ENCODE measurements at places on chromosomes 3 and 15.

GRCh38 chr15:69472046-69472445 is 19.4 kb downstream of the RPLP1 start:
- DNase-seq: no peak

GRCh38 chr3:42172047-42172654 is 81.0 kb downstream of the TRAK1 start:
- DNase-seq: no peak

DNA sequence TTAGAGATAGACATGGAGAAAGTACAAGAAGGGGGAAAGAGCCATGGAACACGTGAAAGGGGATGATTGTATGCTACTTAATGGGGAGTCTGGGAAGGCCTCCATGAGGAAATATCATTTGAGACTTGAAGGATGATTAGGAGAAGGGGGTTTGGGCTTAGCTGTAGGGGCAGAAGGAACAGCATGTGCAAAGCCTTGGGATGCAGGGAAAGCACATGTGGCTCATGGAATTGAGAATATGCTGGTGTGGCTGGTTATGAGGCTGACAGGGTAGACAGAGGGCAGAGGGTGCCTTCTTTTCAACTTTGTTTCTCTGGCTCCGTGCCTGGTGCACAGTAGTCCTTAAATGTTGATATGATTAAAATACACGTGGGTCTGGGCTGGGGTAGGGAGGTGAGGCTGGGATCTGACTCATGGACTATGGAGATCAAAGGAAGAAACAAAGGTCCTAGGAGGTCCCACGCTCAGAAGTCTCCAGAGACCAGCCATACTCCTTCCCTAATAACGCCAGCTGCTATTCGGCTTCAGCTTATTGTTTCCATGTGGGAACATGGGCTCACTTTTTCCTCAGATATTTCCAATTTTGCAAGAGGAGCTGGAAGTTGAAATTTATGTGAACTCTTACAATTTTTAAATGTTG is 1.1 kb downstream of the GTF2E1 start:
- DNase-seq: no peak

GRCh38 chr15:57440799-57441198 is 64.5 kb downstream of the CGNL1 start:
- DNase-seq: no peak

DNA sequence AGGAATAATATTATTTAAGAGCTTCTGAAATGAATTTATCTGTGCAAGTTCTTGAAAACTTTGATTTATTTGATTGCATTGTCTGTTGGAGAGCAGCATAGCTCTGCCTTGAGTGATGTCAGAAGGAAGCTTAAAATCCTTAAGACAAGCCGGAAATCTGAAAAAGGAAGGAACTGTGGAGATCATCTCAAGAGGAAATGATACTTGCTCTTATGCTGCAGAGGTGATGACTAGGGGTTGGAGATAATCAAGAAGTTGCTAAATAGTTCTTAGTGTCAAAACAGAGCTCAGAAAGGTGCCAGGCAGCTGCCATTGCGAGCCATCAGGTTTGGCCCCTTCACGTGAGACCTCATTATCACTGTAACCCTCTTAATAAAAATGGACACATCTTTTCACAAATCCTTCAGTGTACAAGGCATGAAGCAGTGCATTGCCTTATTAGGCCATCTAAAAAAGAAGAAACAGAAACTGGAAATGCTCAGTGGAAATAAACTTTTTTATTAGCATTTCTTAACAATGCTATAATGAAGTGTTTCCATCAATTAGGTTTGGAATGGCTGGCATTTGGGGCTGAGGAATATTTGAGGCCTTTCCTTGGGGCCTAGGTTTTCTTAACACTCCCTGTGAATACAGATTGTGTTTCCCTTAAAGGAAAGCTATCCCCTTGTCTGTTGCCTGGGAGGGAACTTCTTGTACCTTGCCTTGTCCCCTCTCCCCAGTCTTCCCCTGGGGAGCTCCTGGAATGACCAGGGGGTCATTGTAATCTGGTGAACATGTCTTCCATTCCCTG is 34.5 kb upstream of the VILL start:
- DNase-seq: no peak

GRCh38 chr3:171890398-171890797 is 47.2 kb downstream of the TMEM212 start:
- DNase-seq: no peak

- no peak for DNase-seq
Measured at GRCh38 chr15:81182031-81182755, 14.5 kb upstream of the IL16 start.

DNA sequence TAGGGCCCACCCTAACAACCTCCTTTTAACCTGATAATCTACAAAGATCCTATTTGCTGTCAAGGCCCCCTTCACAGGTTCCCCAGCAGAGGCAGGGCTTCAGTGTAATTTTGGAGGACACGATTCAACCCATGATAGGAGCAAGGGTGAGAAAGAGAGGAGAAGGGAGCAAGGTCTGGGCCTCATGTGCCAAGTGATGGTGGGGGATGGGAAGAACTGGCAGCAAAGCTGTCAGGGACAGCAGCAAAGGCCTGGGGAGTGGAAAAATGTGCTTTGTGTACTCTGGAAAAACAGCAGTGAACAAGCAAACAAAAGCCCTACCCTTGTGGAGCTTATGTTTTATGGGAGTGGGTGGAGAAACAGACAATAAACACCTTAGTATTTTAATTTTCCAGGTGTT is 2.7 kb upstream of the GALNT15 start:
- no peak for DNase-seq

- DNase-seq: no peak
Measured at GRCh38 chr3:8644748-8645390, at the start of gene SSUH2. Gene SSUH2, minus strand, starts transcription at chr3:8644798. Its CDS starts 40 bp downstream, at chr3:8644758.

- no peak for DNase-seq
Measured at GRCh38 chr3:197171481-197172067, 126.8 kb downstream of the DLG1 start.

DNA sequence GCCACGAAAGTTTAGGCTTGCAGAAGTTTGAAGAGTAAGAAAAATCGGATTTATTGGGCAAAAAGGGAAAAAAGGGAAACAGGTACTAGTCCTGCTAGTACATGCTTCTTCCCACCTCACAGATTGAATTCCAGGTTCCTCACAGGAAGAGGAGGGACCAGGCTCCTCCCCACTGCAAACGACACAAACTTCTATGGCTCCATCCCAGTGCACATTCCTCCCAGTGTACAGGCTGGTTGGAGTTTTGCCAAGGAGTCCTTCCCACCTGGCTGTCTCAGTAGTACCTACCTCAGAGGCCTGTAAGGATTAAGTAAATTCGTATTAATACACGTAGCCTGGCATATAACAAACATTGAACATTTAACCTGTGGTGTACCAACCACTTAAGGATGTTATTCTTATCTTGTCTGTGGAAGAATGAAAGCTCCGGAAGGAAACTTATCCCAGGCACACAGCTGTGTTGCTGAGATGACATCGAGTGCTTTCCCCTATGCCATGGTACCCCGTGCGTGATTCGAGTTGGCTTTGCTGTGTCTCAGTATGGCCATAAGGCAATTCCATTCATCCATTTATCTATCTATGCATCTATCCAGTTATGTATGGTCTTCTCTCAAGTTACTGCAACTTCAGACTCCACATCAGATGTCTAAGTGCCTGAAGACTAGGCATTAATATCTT is 294.3 kb downstream of the LRTM1 start:
- DNase-seq: no peak

- DNase-seq: no peak
Measured at GRCh38 chr3:47430606-47431005, 45.1 kb downstream of the SCAP start.

DNA sequence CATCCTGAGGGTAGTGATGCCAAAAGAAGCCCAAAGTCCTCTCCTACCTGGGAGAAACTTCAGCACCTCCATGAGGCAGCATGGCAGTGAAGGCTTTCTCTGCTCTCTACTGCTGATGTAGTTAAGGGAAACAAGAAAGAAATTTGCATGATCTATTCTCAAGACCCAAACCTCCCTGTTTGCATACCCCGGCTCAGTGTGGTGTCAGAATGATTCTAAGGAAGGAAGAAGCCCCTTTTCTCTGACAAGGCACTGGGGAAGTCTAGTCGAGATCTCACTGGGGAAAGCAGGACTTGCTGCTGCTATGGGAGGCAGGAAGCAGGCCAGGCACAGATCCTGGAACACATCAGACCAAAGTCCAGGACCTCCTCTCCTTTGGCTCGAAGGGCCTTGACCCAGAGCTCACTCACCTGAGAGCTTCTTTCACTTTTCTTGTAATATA is 89.4 kb upstream of the ICE2 start:
- no peak for DNase-seq

GRCh38 chr3:187340578-187340977 is 27.6 kb upstream of the RTP4 start:
- DNase-seq: no peak

GRCh38 chr3:15823092-15823491 is 25.3 kb upstream of the ANKRD28 start:
- DNase-seq: no peak

DNA sequence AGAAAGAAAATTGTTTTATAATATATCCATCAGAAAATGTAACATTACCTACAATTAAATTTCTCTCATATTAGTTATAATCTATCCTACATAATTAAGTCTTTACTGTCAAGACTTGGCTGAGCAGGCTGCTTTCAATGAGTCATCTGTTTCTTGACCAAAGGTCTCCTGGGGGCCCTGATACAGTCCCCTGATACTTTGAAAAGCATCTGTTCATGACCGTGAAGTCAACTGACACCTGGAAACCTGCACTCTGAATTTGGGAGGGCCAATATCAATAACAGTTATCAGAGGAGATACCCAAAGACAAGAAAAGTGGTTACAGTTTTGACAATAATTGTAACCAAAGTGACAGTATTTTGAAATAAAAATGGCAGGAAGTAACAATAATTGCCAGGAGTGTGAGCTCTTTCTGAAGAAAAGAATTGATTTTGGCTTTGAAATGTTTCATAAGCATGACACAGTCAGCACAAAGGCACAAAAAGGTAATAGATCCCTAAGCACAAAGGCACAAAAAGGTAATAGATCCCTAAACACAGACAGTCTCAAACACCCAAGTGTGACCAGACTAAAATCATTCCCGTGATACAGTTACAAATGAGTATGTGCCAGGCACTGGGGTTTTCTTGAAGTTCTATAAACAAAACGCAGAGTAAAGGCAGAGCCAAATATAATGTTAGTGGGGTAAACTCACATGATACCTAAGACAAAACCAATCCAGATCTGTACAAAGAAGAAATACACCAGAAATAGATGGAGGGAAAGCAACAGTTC is 260.7 kb downstream of the PLOD2 start:
- no peak for DNase-seq

DNA sequence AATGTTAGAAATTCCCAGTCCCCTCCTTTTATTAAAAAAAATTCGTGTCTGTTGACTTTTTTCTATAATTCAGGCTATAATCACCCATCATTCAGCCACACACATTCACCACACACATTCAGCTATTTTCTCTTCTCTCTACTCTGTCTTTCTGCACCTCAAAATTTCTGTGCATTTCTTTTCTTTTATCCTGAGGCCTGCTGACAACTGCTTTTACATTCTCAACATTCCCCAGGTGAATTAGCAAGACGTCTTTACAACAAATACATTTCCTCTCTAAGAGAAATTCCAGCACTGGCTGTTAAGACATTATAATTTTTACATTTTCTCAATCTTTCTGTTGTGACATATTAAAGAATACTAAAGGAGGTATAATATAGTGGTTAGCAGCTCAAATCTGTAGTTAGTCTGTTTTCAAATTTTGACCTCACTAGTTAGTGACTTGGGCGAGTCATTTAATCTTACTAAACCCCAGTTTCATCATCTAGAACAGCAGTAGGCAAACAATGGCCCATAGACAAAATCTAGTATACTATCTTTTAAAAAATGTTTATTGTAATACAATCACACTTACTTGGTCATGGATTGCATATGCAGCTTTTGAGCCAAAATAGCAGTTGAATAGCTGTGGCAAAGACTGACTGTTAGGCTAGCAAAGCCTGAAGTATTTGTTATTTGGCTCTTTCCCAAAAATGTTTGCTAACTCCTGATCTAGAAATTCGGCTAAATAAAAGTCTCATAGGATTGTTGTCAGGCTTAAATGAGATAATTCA is 350.7 kb downstream of the NSUN3 start:
- no peak for DNase-seq

GRCh38 chr3:111070772-111071256 is 802 bp upstream of the NECTIN3 start:
- peak; percentile 80 for DNase-seq

DNA sequence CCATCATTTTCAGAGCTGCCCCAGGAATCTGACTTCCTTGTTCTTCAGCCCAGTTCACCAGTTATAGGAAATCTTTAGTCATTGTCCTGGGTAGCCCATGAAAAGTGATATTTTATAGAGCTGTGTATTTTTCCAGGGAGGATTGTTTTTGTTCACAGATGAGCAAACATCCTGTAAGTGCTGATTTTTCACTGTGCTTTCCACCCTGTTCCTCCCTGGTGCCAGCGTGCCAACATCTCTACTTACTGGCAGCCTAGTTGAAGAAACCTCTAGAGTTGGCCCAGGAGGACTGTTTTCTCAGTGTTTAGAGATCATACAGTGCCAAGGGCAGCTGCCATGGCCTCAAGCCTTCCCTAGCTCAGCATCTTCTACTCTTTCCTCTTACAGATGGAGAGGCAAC is 41.3 kb downstream of the ST6GAL1 start:
- DNase-seq: no peak

DNA sequence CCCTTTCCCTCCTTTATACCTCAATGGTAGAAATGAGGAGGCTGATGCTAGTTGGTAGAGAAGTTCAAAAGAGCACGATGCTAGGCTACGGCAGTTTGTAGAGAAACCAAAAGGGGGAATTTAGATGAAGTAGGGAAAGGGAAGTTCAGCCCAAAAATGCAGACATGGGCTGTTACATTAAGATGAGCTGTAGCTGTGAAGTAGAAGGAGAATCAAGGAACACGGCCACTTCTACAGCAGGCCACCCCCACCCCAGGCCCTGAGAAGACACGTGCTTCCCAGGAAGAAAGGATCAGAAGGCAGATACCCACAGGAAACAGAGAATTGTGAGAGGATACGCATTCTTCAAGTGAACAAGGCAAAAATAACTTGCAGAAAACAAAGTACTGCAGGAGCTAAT is 2.1 kb upstream of the PARP14 start:
- DNase-seq: no peak

- DNase-seq: no peak
Measured at GRCh38 chr15:93118904-93119303, 29.9 kb upstream of the RGMA start.

DNA sequence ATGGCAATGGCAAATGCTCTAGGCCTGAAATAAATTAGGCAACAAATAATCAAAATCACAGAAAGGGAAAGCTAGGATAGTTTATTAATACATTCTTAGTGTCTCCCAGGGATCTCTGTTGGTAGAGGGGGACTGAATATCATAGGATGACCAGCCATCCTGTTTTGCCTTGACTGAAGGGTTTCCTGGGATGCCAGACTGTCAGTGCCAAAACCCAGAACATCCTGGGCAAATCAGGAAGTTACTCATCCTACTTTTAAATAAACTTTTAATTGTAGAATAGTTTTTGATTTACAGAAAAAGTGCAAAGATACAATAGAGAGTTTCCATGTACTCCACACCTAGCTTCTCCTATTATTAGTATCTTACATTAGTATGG is 21.8 kb upstream of the SIAH2 start:
- DNase-seq: no peak

DNA sequence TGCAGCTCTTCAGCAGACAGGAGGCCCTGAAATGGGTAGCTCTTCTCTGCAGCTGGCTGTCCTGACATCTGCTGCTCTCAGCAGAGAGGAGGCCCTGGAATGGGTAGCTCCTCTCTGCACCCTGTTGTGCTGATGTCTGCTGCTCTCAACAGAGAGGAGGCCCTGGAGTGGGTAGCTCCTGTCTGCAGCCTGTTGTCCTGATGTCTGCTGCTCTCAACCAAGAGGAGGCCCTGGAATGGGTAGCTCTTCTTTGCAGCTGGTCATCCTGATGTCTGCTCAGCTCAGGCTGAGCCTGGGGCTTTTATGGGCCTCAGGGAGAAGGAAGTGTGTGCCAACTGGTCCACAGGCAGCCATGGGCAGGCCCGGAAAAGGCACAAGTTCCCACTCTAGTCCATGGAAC is 66.6 kb downstream of the PIK3CB start:
- DNase-seq: no peak
